ENCODE measurements at places on chromosomes 7 and 10. TPM values are rescaled to one million over a fixed set of nuclear protein-coding genes. Genes with fewer than 3 reads are reported as not detected.

The MSS51 gene
- 5.0 TPM for total RNA-seq

The INMT gene
- total RNA-seq = 0.87 TPM

The DNTT gene
- total RNA-seq = not detected

The ADK gene
- 33.7 TPM for total RNA-seq

The GPRIN2 gene
- total RNA-seq = not detected

The NPY gene
- not detected for total RNA-seq

The PTF1A gene
- not detected for total RNA-seq

The JCAD gene
- total RNA-seq = not detected

The EXOC6 gene
- 11.4 TPM for total RNA-seq

The SH2B2 gene
- total RNA-seq = 1.2 TPM

The OR9A2 gene
- total RNA-seq = not detected

The MMP21 gene
- total RNA-seq = 0.79 TPM

The HMX2 gene
- total RNA-seq = not detected

The PNLIPRP1 gene
- not detected for total RNA-seq

The MUC3A gene
- total RNA-seq = not detected

The SLC13A4 gene
- total RNA-seq = not detected

The SPDYE1 gene
- total RNA-seq = not detected

The CHN2 gene
- total RNA-seq = 4.9 TPM

The DLX5 gene
- not detected for total RNA-seq

The GPNMB gene
- 36.6 TPM for total RNA-seq

The MSANTD7 gene
- total RNA-seq = 17.0 TPM

The SLC13A1 gene
- not detected for total RNA-seq

The LIPN gene
- total RNA-seq = not detected

The ZSCAN21 gene
- total RNA-seq = 10.6 TPM

The ZDHHC4 gene
- 31.9 TPM for total RNA-seq

The KCNH2 gene
- total RNA-seq = 2.3 TPM

The IL15RA gene
- total RNA-seq = 11.1 TPM

The NKX2-3 gene
- not detected for total RNA-seq

The GHRHR gene
- not detected for total RNA-seq

The PDK4 gene
- 0.35 TPM for total RNA-seq

The P4HA1 gene
- total RNA-seq = 17.8 TPM

The ZNF853 gene
- total RNA-seq = 2.0 TPM

The BHLHA15 gene
- total RNA-seq = not detected

The ENO4 gene
- not detected for total RNA-seq

The POMZP3 gene
- total RNA-seq = 20.4 TPM

The APBB1IP gene
- total RNA-seq = 106 TPM

The C10orf67 gene
- total RNA-seq = not detected

Data from CD4-positive, alpha-beta memory T cell (primary cell).